Motor neuron (in vitro differentiated cells): ENCODE measurements at places on chromosomes 1 and 21. TPM values are rescaled to one million over a fixed set of nuclear protein-coding genes. Genes with fewer than 3 reads are reported as not detected.

Gene FAM167B
- 0.77 and 0.96 TPM in 2 replicates for total RNA-seq

Gene CCDC28B
- 84.5 and 87.9 TPM in 2 replicates for total RNA-seq

DNA sequence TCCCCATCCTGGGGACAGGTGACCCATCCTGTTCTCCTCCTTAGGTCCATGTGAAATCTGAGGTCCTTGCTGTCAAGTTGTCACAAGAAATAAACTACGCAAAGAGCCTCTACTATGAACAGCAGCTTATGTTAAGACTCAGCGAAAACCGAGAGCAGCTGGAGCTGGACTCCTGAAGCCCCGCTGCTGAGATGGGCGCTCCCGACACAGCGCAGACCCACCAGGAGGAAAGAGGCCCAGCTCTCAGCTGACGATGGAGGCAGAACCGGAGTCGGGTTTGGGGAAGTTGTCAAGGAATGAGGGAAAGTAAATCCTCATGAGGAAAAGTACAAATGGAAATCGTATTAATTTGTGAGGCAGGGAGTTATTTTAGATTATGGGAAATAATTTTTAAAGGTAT is 109.2 kb downstream of the DHRS3 start:
- no peak for ATAC-seq

DNA sequence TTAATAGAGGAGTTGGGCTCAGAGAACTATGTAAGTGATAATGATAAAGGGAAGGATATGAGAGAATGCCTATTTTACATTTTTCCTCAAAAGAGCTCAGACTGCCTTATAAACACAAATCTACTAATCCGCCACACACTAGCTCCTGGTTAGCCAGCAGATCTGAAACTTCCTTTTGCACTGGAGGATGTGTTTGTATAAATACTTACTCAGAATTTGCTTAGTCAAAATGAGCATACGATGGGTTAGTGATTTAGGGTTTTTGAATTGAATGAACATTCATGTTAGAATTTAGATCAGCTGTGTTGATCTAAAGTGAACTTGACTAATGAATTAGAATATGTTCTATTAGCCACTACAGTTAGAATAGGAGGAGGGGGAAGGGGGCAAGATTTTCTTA is 9.1 kb upstream of the IER5 start:
- no peak for ATAC-seq

- ATAC-seq: peak; percentile 30
These were observed 1.9 kb upstream of the GNAI3 start for GRCh38 chr1:109546311-109547109.

DNA sequence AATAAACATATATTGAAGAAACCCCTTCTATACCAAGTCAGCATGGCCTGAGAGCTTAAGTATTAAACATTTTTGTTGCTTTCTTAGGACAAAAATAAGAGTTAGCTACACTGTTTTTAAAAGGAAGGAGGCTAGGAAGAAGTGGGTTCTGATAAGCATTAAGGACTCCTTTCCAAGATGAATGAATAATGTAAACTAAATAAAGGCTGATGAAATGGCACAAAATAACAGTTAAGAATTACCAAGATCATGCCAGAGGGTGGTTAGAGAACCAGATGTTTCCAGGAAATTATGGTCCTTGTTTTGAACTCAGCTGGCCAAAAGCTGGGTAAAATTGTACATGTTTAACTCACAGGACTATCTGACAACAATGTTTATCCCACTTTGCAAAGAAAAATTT is 114.1 kb upstream of the ETS2 start:
- no peak for ATAC-seq

- ATAC-seq: no peak
These were observed 322.3 kb downstream of the DUSP10 start for GRCh38 chr1:221419513-221420095.
